ENCODE measurements at places on chromosomes 3 and 15. TPM values are rescaled to one million over a fixed set of nuclear protein-coding genes. Genes with fewer than 3 reads are reported as not detected.

GRCh38 chr3:42730706-42731420, 28.3 kb upstream of the HHATL start:
- DNase-seq: no peak

GRCh38 chr3:126370055-126370454, 12.8 kb upstream of the KLF15 start:
- DNase-seq: no peak

The ZNF80 gene
- total RNA-seq: 0.22 TPM

- DNase-seq: no peak
Observed at GRCh38 chr3:11240496-11240895, 31.7 kb upstream of the ATG7 start.

Data from activated T-cell treated with anti-CD3 and anti-CD28 coated beads, Interleukin-2, amount 50 U/mL, for 4 hours (primary cell).